ENCODE measurements at places on chromosomes 5 and 9.

DNA sequence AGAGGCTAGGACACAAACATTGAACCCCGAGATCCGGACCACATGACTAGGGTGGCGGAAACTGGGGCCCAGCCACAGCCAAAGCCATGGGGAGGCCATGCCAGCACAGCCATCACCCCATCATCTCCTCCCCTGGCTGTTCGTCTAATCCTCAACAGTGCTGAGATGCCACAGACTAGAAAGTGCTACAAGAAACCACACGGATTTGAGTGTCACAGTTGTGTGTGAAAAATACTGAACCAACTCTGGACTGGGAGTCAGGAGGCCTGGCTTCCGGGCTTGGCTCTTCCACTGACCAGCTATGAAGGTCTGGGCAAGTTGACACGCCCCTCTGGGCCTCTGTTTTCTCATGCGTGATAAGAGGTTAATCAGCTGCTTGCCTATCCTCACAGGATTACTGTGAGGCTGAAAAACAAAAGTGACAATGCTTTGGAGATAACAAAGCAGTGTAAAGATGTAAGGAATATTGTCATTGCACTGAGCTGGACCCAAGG, 38.8 kb upstream of the SHB start:
- ATAC-seq: no peak

DNA sequence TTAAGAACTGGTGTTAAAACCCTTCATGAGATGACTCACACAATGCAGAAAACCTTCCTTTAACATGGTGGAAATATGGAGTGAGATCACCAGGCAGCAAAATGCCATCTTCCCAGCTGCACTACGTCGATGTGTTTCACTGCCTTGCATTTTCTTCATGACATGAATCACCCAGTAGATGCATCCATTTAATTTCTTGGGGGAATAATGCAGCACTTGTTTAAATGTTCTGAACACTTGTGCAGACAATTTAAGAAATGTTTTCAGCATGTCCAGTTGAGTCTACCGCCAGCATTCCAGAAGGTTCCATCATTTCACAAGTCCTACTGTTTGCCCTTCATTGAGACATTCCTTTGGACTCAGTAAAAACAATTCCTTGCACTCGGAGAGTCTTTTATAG, 81.6 kb downstream of the ADAMTS16 start:
- no peak for ATAC-seq

DNA sequence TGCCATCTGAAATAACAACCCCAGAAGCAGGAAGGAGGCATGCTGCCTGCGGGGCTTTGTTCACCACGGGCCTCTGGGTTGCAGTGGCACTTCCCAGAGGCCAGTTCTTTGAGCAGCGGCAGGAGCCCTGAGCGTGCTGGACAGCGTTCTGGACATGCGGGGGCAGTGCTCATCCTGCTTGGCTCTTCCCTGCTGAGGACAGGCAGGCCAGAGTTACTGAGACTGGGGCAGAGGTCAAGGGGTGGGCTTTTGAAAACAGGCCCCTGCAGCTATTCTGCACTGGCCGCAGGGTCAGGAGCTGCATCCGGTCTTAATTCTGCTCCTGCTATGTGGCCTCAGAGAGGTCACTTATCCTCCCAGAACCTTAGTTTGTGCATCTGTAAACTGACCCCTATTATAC, 258.6 kb downstream of the FSTL4 start:
- ATAC-seq: no peak

DNA sequence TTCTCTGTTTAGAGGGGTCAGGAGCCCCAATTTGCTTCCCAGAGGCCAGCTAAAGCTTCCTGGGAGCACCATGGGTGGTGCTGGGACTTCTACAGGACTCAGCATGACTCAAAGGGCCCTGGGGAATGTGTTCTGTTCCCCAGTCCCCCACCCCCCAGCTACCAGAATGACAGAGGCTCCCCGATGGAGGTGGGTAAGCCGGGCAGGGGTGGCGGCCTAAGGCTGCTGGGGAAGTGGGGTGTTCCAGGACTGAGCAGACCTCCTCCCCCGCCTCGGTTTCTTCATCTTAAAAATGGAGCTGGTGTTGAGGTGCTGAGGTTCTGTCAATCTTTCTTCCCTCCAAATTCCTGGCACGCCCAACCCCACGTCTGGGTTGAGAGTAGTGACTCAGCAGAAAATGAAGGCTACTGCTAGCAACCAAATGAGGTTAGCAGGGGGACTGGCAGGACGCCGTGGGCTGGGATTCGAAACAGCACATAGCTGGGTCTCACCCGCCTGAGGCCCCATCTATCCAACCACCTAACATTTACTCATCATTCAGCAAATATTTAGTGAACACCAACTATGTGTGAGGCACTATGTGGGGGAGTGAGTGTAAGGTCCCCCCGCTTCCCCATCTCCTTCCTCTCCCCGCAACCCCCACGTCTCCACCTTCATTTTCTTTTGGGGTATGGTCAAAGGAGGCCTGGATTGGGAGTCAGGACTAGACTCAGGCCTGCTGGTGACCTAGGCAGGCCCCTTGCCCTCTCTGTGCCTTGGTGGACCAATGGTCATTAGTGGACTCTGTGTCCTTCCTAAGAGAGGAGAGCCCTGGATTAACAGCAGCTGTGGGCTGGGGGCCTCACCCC, 50.2 kb downstream of the C9orf50 start:
- no peak for ATAC-seq

DNA sequence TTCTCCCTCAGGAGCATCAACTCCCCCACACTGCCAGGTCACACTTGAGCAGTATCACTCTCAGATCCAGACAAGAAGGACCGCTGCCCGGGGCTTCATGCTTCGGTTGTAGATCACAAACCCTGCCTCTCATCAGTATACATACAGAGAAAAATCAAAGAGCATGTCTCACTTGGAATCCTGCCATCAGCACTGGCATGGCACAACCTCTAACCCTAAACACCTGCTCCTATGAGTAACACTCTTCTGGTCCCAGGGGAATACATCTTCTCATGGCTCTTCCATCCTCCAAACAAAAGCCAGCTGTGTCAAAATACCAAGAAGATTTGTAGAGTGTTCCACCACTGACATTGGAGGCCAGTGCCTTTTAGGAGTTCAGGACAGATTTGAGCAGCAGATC, 84.8 kb upstream of the MIER3 start:
- ATAC-seq: no peak

GRCh38 chr5:93748875-93749397, 7.5 kb upstream of the POU5F2 start:
- no peak for ATAC-seq

- ATAC-seq: no peak
These were observed 3.6 kb downstream of the SUSD3 start for GRCh38 chr9:93061791-93062763.

- no peak for ATAC-seq
These were observed 2.1 kb downstream of the CSF2 start for GRCh38 chr5:132075719-132076077.

GRCh38 chr5:77568082-77568481, 70.4 kb downstream of the OTP start:
- no peak for ATAC-seq

- ATAC-seq: no peak
These were observed 29.6 kb upstream of the ASTN2 start for GRCh38 chr9:117444501-117444900.

DNA sequence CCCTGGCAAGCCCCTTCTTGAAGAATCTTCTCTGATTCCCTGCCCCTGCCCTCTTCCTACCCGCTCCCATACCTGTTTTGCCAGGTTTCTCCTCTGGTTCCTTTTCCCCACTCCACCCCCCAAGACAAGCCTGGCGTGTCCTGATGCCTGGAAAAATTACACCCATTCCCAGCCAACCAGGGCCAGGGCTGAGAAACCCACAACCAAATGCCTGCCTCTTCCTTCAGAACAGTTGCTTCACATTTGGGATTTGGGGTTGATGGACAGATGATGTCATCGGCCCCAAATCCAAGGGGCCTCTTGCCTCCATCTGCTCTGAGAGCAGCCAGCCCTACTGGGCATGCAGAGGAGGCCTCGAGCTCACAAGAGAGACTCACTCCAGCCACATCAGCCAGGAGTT, 8.8 kb upstream of the NEK6 start:
- no peak for ATAC-seq

DNA sequence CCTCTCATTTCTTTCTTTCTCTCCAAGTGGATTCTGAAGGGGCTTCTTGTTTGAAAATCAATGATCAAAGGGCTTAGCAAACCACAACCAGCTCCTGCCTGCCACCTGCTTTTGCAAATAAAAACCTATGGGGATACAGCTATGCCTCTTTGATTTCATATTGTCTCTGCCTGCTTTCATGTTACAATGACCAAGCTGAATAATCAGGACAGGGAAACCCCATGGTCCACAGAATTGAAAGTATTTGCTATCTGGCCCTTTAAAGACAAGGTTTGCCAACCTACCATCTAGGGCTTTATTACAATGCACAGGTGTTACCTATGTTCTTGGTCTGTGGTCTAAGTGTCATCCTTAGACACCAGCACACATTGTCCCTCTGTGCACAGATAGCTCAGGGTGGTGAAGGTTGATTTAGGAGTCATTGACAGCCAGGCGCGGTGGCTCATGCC, 28.8 kb upstream of the PLIN2 start:
- peak; percentile 52 for ATAC-seq

DNA sequence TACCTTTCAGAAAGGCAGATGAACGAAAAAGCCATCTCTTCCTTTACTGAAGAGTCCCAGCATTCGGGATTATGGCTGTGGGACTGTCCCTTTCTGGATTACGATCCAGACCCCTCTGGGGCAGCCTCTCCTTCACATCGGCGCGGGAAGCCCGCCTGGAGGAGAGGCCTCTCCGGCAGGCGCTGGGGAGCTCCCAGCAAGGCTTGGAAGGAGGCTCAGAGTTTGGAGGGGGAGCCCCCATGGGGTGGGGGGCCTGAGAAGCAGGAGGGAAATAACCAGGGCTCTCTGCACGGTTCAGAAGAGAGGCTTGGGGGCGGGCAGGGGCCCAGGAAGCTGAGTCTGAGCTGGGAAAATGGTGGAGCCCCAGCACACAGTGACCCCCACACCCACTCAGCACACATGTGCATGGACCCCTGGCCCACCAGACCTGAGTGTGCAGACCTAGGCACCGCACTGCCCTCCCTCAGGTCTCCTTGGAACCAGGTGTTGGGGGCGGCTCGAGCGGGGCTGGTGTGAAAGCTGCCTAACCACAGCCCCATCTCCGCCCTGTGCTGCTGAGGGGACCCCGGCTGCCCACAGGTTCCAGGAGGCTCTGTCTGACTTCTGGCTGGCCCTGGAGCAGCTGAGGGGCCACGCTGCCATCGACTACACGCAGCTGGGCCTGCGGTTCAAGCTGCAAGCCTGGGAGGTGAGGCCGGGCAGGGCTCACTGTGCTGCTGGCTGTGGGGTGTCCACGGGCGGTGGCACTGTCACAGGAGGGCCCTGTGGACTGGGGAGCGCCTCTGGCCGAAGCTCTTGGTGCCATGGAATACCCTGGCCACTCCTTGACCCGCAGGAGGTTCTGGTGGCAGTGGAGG, 4.5 kb downstream of the NOXA1 start:
- ATAC-seq: no peak

DNA sequence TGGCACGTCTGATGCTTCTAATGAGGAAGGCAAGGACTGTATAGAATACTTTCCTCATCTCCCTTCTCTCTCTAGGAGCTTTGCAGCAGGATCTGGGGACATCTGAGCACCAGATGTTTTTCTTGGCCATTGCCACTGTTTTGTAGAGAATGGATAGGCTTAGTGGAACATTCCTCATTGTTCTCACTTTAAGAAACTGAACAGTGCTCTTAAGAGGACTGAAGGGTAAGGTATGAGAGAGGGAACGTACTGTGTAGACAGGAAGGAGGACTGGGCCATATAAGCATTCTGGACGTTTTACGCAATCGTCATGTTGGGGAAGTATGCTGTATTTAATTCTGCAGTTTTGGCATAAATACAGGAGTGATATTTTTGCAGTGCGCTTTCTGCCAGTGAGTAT, 70.6 kb downstream of the SMARCA2 start:
- no peak for ATAC-seq

GRCh38 chr5:59548807-59549357, 344.6 kb downstream of the PDE4D start:
- ATAC-seq: no peak

Measured in activated CD4-positive, CD25-positive, alpha-beta regulatory T cell treated with anti-CD3 and anti-CD28 coated beads, Interleukin-2, amount 50 U/mL, for 24 hours (primary cell).